Esophagus squamous epithelium (tissue), 5 donors: ENCODE measurements at places on chromosomes 3 and 15. TPM values are rescaled to one million over a fixed set of nuclear protein-coding genes. Genes with fewer than 3 reads are reported as not detected.

Gene INSYN1
- 0.38 TPM for total RNA-seq

Gene C3orf20
- not detected for total RNA-seq

Gene THBS1
- total RNA-seq, result 41.4 TPM

Gene LYZL4
- total RNA-seq, result not detected

Gene TF
- 17.9 TPM for total RNA-seq

Gene RLBP1
- not detected for total RNA-seq

Gene P2RY14
- total RNA-seq, result 1.2 TPM

Gene SKOR1
- 0.18 TPM for total RNA-seq

Gene ZNF619
- total RNA-seq, result 3.8 TPM

Gene GREM1
- 5.8 TPM for total RNA-seq

Gene CHL1
- 3.7 TPM for total RNA-seq

Gene PPP1R14D
- not detected for total RNA-seq

Gene ALPK3
- 4.2 TPM for total RNA-seq

Gene LMOD3
- total RNA-seq, result under 0.01 TPM

GRCh38 chr3:119245778-119246177 lies 5.1 kb upstream of the B4GALT4 start:
- DNase-seq, result no peak

- no peak for DNase-seq
Measured at GRCh38 chr3:151976211-151977050, 103.0 kb downstream of the SUCNR1 start.

GRCh38 chr3:108300103-108300849 lies 3.9 kb downstream of the HHLA2 start:
- no peak for DNase-seq

- no peak for DNase-seq
Measured at GRCh38 chr15:69530991-69531664, 78.5 kb downstream of the RPLP1 start.

DNA sequence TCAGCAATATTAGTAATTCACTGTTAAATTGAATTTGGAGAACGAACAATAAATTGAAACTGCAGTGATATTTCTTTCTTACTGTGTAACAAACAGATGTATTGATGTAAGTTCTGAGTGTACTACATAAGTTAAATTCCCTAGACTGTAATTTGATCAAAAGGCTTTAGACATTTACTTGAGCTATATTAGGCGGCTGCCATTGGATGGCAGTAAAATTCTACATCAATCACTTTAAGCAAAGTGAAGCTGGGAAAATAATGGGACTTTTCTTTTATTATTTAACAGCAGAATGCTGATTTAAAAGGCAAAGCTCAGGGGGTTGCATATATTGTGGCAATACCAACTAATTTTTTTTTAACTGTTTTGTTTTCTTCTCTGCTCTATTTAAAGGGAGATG lies 212.6 kb upstream of the PLSCR5 start:
- DNase-seq, result no peak

DNA sequence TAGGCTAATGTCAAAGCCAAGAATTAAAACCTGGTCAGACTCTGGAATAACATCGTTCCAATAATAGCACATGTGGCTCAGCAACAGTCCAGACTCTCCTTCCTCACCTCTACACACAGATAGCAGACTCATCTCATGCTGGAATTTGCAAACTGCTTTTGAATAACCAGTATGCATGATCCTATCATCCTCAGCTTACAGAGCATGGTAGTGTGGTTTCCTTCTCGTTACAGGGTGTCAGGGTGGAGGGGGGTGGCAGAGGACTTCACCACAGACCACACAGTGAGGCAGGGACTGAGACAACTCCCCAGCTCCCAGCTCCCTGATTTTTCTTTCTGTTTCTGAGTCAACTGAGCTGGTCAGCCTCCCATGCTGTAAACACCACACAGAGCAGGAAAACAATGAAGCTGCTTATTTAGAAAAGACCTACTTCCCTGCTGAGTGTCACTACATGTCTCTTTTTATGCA lies 101.6 kb downstream of the RPL22L1 start:
- no peak for DNase-seq

DNA sequence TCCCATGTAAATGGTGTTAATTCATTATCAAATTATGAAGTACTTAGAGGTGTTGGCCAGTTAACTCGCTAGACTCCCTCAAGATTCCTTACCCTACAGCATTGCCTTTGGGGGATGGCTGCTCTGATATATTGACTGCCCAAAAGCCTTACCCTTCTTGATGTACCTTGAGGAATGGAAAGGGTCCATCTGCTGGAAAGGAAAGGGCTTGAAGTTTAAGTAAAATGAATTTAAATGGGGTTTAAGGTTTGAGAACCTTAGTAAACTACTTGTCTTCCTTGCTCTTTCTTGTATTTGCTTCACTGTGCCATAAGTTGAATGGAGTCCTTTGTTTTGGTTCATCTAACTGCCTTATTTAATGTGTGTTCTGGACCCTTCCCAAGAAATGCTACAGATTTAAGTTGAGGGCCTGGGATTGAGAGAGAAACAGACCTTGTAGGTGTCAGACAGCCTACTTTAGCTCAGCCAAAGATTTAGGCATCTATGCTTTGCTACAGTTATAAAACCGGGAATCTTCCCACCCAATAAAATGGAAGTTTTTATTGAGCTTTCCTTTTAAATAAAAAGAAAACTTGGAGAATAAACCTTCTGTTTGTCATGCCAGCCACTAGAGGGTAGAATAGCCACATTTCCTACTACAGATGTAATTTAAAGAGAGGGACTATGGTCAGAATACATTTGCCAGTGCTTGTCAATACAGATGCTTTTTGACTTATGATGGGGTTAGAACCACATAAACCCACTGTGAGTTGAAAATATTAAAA lies 25.3 kb downstream of the CMSS1 start:
- no peak for DNase-seq

DNA sequence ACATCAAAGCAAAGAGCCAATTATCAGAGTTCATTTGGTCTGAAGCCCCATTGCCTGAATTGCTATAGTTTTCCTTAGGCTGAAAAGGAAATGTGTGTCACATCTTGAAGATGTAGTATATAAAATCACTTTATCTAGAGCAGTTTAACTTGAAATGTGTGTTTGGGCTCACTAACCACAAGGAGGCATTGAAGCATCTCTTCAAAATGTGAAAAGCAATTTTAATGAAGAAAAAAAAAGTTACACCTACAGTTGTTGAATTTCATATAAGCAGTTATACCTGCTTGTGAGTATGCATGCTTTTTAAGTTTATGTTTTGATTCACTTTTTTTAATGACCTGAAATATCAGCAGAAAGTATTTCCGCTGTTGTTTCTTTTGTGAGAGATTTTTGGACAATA lies 129.3 kb downstream of the IQCH start:
- no peak for DNase-seq

- DNase-seq, result no peak
Measured at GRCh38 chr15:99029341-99030144, 22.0 kb upstream of the PGPEP1L start.

DNA sequence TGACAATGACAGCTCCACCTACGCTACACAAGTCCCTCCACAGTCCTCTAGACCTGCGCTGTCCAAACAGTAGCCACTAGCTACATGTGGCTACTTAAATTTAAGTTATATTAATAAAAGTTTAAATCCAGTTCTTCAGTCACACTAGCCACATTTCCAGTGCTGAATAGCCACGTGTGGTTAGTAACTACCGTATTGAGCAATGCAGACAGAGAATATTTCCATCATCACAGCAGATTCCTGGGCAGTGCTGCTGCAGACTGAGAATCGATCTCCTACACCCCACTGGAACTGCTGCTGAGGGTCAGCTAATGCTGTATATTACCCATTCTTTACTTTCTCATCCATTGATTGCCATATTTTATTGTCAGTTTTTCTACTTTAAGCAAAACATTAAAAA lies 40.9 kb downstream of the HDC start:
- no peak for DNase-seq

- no peak for DNase-seq
Measured at GRCh38 chr3:87478716-87479115, 202.3 kb upstream of the POU1F1 start.

DNA sequence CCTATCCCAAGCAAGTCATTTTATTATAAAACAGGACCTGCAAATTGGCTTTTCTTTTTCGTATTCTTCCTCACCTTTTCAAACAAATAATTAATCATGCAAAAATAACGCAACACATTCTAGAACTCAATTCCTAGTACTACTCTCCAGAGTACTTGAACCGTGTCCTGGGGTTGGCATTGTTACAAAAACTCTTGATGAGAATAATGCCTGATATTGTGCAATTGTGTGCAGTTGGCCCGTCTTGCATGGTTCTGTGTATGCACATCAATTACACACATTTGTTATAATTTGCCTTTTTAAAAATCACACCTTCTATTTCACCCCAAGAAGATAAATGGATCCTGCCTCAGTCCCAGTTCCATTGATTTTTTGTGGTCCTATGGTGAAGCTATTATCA lies 205.4 kb downstream of the EPHB1 start:
- no peak for DNase-seq

DNA sequence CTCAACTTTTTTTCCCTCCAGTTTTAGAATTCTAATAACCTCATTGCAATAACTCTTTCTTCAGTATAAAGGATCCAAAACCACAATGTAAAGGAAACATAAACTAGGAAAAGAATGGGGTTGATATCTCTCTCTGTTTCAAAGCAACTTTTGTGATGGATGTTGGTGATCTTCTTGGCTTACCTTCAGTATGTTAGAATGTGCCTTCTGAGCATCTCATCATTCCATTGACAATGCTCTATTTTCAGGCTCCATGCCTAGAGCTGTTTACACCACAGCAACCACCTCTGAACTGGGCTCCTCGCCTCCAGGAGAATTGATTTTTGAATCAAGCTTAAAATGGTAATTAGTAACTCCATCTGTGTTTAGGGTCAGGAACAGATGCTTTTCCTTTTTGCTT lies 6.6 kb downstream of the NLGN1 start:
- no peak for DNase-seq

GRCh38 chr3:39752019-39752637 lies 57.3 kb upstream of the MYRIP start:
- no peak for DNase-seq

DNA sequence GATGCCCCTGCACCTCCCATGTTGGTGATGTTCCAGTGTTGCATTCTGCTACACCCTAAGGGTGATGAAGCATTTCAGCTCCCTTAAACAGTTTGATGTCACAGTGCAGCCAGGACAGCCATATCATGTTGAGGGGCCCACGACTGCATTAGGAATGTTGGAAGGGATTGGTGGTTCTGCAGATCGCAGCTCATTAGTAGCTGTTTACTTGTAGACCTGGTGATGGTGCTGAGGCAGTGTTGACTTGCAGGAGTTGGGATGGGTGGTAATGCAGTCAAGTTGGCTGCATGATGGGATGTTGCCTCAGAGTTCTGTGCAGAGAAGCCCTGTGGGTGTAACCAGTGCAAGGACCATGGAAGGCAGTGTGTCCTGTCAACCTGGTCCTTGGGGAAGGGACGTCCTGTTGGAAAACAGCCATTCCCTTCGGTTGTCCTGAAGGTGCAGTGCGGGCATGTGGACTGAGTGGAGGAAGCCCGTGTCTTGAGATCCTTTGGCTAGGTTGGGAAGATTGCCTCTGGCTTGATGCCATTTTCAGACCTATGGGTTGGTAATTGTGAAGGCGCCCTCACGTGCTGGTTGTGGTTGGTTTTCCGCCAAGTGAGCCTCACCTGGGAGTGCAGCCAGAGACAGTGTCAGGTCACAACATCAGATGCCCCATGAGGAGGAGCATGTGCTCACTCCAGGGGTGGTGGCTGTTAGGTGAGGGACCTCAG lies 100.7 kb downstream of the SNRPN start:
- DNase-seq, result no peak

- no peak for DNase-seq
Measured at GRCh38 chr3:188780193-188781147, 391.3 kb upstream of the TPRG1 start.

DNA sequence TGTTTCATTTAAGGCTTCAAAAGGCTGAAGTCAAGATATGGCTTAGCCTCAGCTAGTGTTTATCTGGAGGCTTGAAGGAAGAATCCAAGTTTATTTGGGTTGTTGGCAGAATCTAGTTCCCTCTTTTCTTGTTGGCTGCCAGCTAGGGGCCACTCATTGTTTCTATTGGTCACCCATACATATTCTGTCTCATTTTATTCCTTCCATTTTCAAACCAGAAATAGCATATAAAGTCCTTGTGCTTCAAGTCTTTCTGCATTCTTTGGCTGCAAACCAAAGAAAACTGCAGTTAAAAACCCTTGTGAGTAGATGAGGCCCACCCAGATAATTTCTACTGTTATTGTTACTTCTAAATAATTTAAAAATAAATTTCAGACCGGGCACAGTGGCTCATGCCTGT lies 301.7 kb downstream of the OXSM start:
- no peak for DNase-seq

- DNase-seq, result no peak
Measured at GRCh38 chr15:51103330-51103729, 8.6 kb upstream of the TNFAIP8L3 start.

- DNase-seq, result no peak
Measured at GRCh38 chr3:182979674-182980191, 605 bp downstream of the DCUN1D1 start.

GRCh38 chr3:4994144-4994730 lies 15.0 kb downstream of the BHLHE40 start:
- DNase-seq, result no peak

GRCh38 chr15:92189166-92189565 lies 204.5 kb upstream of the ST8SIA2 start:
- DNase-seq, result no peak

- DNase-seq, result no peak
Measured at GRCh38 chr15:52113708-52114107, 1.1 kb upstream of the BCL2L10 start.

- DNase-seq, result no peak
Measured at GRCh38 chr3:183635107-183635430, 354 bp upstream of the KLHL24 start.

- no peak for DNase-seq
Measured at GRCh38 chr3:160343132-160343531, 55.9 kb downstream of the IFT80 start.

GRCh38 chr3:50318615-50319014 lies 3.9 kb downstream of the HYAL2 start:
- DNase-seq, result no peak

GRCh38 chr3:26766031-26766430 lies 143.5 kb downstream of the LRRC3B start:
- no peak for DNase-seq

DNA sequence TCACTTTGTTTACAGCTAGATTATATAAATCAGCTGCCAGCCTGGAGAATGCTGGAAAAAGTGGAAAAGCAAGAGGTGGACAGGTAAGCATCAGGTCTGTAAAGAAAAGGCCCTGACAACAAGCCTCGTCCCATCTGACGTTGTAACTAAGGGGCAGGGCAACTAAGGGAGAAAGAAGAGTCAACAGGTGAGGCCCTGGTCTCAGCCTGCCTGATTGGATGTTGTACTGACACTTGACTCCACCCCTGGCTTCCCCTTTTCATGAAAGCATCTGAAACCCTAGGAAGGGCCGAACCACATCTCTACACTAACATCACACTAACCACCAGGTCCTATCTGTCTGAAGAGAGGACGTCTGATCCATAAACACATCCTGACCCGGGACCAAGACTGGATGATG lies 357.6 kb upstream of the CFAP20DC start:
- DNase-seq, result no peak

DNA sequence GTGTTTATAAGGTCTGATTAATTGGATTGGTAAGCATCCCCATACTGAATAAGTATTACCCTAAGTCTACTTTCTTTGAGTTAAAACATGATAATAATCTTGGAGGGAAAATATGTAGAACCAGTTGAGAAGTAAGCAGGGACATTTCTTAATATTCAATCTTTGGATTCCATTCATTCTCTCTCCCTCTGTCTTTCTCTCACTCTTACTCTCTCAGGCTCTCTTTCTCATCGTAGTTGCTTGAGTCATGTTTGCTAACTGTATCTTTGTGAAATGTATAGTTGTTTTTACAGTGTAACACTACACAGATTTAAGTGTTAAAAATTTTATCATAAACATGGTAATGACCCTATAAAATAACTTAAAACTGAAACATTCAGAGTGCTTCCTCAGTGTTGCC lies 163.8 kb downstream of the RSRC1 start:
- no peak for DNase-seq
